ENCODE measurements at places on chromosomes 11 and 22.

GRCh38 chr11:113189909-113190667 lies 124.3 kb upstream of the TTC12 start:
- no peak for DNase-seq

- DNase-seq, result no peak
Observed at GRCh38 chr11:130160498-130161155, 1.0 kb downstream of the ST14 start.

DNA sequence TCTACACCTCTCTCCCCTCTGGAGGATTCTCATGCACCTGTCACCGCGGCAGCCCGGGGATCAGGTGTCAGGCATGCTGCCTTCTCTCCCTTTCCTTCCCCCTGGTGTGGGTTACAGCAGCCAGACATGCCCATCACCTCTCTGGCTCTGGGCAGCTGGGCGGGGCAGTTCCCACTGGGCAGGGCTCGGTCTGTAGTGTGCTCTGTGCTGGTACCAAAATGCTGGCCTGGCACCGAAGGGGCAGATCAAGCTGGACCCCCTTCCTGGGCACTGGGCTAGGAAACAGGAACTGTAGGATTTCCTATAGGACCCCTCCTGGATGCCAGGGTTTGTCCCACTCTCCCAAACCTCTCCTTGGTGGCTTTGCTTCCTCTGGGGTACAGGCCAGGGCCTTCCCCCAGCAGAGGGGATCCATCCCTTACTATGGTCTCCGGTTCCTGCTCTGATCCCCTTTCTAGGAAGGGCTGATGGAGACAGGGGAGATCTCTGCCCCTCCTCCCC lies 821 bp downstream of the GAL3ST1 start:
- no peak for DNase-seq

GRCh38 chr11:77084581-77085191 lies 17.9 kb downstream of the CAPN5 start:
- DNase-seq, result no peak

GRCh38 chr22:17969701-17970113 lies 54.7 kb downstream of the MICAL3 start:
- DNase-seq, result no peak
